ENCODE measurements at places on chromosomes 2 and 18.

- no peak for DNase-seq
Observed at GRCh38 chr2:164285576-164285975, 335.7 kb downstream of the GRB14 start.

- DNase-seq: no peak
Observed at GRCh38 chr18:74294526-74294925, 2.8 kb upstream of the CYB5A start.

GRCh38 chr18:57107140-57107832 lies 39.6 kb upstream of the BOD1L2 start:
- DNase-seq: no peak

- DNase-seq: no peak
Observed at GRCh38 chr2:118577202-118577601, 270.2 kb downstream of the EN1 start.

GRCh38 chr18:79962835-79963657 lies 1.4 kb upstream of the HSBP1L1 start:
- no peak for DNase-seq

DNA sequence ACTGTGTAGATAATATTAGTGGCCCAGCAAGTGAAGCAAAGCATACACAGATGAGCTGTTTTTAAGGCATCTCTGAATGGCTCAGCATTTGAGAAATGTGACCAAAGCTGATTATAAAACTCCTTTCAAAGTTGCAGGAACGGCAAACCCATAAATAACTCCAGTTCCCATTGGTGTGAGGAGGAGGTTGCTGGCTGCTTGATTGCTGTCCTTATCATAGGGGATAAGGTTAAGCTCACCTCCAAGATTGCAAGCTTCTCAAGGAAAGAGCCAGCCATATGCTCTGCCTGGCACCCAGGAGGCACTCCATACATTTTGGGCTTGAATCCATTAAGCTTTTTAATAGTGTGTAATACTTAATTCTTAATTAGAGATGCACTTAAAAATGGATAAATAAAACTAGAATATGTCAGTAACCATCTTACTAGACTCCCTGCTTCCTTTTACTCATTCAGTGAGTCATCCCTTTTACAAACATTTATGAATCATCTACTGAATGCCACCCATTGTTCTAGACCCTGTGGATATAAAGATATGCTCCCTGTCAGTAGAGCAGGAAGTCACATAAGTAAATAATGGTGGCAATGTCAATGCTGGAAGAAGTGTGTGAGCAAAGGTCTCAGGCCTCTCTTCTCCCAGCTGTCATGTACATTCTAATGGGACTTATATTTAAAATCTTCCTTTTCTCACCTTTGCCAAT lies 99.3 kb downstream of the SPATS2L start:
- no peak for DNase-seq

DNA sequence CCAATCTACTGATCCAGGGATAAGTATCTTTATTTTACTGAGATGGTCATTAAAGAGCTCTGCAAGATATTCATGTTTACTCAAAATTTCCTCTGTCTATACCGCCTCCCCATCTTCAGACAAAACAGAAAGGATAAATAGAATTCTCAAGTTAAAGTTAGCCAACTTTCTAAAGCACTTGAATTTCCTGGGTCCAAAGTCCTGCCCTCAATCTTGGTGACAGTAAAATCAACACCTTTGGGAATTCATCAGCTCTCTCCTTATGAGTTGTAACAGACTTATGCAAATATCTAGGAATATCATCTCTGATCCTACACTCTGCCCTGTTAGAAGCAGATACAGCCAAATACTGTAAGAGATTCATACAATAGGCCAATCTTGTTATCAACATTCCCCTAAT lies 122.5 kb upstream of the HAAO start:
- DNase-seq: no peak

DNA sequence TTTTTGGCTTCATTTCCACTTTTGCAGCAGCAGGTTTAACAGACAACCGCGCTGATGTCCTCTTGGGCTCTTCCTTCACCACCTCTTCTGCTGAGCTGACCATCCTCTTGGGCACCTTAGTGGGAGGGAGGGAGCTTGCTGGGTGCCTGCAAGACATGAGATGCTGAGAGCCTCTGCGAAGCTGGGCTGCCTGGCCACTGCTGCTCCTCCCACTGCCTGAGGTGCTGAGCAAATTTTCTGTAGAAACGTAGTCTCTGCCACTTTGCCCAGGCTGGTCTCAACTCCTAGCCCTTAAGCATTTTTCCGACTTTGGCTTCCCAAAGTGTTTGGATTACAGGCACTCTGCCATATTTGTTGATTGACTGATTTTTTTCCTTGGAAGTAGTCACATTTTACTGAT lies 422.2 kb upstream of the MC4R start:
- DNase-seq: no peak

DNA sequence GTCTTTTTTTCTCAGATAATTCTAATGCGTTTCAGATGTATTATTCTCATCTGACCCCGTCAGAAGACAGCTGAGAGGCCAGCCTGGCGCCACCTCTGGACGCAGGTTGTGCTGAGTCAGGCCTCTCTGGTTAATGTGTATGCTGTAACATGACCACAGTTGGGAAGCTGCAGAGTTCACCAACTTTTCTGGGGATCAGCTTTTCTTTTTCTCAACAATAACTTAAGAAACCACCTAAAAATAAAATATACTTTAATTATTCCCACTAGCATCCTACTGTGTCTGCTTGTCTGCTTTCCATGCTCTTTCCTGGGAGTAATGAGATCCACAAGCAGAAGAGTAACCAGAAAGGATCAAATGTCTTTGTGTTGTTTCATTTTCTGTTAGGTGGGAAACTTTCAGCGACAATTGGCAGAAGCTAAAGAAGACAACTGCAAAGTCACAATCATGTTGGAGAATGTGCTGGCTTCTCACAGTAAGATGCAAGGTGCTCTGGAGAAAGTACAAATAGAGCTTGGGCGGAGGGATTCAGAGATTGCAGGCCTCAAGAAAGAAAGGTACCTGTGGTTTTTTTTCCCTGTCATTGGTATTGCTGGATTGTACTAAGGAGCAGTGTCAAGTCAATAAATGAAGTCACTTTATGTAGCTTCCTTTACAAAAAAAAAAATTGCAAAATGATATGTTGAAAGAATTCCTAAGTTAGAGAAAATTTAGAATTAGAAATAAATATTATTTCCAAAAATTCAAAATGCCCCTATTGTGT lies 79.8 kb downstream of the CCDC150 start:
- no peak for DNase-seq

DNA sequence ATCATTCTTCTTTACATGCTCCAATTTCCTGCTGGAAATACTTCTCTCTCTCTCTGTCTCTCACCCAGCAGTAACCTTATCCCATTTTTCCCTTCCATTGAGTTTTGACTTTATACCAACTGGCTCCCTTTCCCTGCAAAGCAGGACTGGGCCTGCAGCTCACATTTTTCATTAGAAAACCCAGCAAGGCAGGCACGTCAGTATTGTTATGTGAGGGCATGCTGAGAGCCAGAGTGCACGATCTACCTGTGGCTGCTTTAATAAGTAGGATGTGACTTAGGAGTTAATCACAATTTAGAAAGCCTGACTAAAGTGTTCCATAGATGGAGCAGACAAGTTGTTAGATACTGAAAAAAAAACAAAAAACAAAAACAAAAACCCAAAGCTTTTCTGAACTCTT lies 5.2 kb upstream of the NDUFV2 start:
- DNase-seq: no peak

- DNase-seq: no peak
Observed at GRCh38 chr18:34701911-34702310, 8.2 kb upstream of the DTNA start.

DNA sequence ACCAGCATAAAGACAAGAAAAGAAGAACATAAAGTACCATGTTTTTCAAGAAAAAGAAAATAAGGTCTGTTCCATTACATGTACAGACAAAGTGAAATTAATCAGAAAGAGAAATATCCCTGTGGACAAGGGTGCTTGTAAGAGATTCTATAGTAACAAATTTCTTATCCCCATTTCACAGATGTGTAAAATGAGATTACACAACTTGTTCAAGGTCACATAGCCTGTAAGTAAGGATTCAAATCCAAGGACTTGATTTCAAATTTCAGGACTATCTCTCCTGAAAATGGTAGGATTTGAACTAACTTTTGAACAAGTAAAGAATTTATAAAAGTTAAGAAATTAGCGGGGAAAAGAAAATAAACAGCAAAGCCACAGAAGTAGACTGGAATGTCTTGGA lies 248.2 kb upstream of the SLC39A10 start:
- no peak for DNase-seq

- DNase-seq: no peak
Observed at GRCh38 chr2:85481818-85482777, 56.9 kb upstream of the MAT2A start.
